Head of caudate nucleus (tissue), 42 donors: ENCODE measurements at places on chromosomes 13 and 19.

GRCh38 chr19:15641901-15642491 lies 1.3 kb downstream of the CYP4F3 start:
- DNase-seq = no peak

GRCh38 chr13:95676105-95676761 lies 706 bp upstream of the DNAJC3 start:
- no peak for DNase-seq

DNA sequence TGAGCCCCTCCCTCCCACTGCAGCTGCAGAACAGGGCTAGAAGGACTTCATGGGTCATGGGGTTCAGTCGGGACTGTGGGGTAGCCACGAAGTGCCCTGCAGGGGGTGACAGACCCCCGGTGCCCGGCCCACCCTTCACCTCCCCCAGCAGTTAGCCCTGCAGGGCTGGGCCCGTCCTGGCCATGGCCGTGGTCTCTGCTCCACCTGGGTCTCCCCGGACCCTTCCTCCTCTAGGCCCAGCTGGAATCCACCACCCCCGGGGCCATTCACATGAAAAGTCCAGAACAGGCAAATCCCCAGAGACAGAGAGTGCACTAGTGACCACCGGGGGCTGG lies 17.3 kb downstream of the MKNK2 start:
- DNase-seq = no peak

DNA sequence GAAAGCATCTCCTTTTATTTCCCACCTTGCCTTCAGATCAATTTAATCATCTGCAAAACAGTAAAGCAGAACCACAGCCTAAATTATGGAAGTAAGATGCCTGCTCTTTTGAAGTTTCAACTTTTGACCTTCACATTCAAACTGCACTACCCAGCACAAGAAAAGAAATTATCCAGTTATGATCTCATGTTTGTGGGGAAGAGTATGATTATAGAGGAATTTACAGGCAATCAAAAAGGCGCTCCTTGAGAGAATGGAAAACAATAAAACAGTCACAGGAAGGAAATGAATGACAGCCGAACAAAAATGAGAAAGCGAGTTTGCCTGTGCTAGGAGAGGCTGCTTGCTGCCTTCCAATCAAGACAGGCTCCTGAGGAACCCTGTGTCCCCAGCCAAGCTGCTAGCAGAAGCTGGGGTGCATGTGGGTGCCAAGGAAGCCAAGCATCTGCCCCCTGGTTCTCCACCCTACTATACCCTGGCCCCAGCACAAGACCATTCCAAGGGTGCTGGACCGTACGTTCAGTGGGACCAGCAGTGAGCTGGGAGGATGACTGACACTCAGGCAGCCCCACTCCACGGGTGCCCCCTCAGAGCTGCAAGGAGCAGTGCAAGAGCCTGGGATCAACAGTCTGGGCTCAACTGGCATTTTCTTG lies 47.8 kb downstream of the PEPD start:
- no peak for DNase-seq

- no peak for DNase-seq
Observed at GRCh38 chr19:4409123-4409933, 6.9 kb downstream of the CHAF1A start.

GRCh38 chr19:8185343-8186068 lies 23.7 kb upstream of the CERS4 start:
- DNase-seq = no peak

- DNase-seq = peak; percentile 68
Observed at GRCh38 chr19:37551129-37551993, 43.2 kb downstream of the ZNF571 start.

DNA sequence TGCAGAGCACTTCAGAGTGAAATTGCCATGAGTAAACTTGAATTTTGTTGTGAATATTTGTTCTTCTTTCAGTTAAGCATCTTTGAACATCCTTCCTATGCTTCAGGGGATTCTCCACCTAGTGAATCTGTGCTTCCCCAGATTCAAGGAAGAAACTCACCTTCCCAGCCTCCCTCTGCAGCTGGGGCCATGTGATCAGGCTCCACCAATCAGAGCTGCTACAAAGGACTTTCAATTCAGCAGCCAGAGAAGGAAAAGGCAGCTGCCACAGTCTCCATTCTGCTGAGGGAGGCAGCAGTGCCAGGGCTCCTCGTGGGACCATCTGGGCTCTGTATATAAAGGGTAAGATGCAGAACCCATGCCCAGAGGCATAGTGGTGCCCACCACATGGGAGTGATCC lies 89.7 kb upstream of the SIAH3 start:
- DNase-seq = no peak

- DNase-seq = no peak
Observed at GRCh38 chr13:28505543-28506135, 10.7 kb upstream of the FLT1 start.

GRCh38 chr13:43180036-43180660 lies 156.8 kb downstream of the DNAJC15 start:
- no peak for DNase-seq
